G401 (cell line): ENCODE measurements at places on chromosomes 3 and 15.

- DNase-seq: no peak
Observed at GRCh38 chr3:134597390-134597970, 53.3 kb downstream of the KY start.

DNA sequence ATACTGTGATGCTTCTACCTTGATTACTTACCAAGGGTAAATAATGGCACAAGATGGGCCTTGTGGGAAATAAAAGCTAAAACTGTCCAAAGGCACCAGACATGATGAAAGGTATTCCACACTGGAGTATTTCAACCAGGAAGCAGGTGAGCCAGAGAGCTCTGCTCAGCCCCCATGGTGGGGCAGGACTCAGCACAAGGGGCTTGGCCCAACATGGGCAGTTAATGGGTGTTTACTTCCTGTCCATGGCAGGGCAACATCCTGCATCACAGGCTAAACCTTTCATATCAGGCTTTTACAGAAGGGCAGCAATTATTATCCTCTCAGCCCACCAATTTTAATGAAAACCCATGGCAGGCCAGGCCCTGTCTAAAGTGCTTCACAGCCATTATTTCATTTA, 38.2 kb downstream of the MAGI1 start:
- DNase-seq: no peak

- no peak for DNase-seq
Observed at GRCh38 chr3:64157150-64158035, 67.9 kb downstream of the PRICKLE2 start.

- no peak for DNase-seq
Observed at GRCh38 chr3:15310491-15311370, 21.7 kb downstream of the SH3BP5 start.

- peak; percentile 77 for DNase-seq
Observed at GRCh38 chr3:16909802-16910201, 25.0 kb downstream of the PLCL2 start.

DNA sequence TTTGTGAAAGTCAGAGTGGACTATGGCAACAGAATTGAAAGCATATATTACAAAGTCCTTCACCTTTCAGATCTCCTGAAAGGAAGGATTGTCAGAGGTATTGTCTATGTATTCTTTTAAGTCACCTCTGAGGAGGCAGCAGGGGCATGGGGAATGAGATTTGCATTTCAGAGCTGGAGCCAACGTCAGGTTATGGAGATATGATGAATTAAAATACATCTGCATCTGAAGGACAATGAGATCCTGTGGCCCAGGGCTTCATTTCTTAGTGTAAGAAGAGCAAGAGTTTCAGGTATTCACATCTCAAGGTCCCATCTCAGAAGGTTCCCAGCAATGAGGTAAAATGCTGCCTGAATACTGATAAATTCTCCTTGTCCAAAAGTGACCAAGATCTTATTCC, 695.8 kb downstream of the TUSC7 start:
- no peak for DNase-seq

DNA sequence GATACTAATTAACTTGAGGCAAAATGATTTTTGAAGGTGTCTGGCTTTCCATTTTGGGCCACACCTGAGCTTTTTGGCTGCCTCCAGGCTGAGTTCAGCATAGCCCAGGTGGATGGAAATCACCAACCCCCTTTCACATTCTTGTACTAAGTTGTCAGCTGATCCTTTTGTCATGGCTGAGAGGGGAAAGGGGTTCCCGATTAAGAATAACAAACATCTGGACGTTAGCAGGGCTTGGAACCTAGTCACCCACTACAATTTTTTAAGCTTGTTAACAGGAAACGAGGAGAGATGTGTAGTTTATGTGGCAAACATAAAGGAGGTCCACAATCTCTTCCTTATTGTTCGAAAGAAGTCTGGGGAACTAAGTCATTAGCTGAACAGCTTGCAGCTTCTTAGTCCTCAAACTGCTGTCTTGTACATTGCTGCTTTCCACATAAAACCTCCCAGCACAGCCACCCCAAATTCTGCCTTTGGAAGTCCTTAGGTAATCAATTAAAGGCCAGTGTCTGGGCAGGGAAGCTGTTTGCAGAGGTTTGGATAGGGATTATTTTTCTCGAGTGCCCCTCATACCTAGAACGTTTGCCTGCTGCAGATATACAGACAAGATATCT, 5.0 kb downstream of the NR2F2 start:
- DNase-seq: peak; percentile 33

DNA sequence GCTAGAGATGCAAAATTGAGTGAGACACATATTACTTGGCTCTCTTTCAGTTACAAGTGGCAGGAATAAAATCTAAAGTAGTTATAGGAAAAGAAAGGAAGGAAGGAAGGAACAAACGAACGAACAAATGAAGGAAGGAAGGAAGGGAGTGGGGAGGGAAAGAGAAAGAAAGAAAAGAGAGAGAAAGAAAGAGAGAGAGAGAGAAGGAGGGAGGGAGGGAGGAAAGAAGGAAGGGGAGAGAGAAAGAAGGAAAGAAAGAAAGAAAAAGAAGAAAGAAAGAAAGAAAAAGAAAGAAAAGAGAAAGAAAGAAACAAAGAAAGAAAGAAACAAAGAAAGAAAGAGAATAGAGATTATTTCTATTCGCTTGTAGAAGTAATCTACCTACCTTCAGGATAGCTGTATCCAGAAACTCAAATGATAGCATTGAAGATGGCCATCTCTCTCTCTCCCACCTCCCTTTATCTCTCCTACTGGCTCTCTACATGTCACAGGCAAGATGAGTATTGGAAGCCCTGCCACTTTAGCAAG, 229.7 kb upstream of the TLE3 start:
- DNase-seq: no peak

- no peak for DNase-seq
Observed at GRCh38 chr3:196215493-196216020, 777 bp upstream of the SLC51A start.
